ENCODE measurements at places on chromosomes 16 and 17.

DNA sequence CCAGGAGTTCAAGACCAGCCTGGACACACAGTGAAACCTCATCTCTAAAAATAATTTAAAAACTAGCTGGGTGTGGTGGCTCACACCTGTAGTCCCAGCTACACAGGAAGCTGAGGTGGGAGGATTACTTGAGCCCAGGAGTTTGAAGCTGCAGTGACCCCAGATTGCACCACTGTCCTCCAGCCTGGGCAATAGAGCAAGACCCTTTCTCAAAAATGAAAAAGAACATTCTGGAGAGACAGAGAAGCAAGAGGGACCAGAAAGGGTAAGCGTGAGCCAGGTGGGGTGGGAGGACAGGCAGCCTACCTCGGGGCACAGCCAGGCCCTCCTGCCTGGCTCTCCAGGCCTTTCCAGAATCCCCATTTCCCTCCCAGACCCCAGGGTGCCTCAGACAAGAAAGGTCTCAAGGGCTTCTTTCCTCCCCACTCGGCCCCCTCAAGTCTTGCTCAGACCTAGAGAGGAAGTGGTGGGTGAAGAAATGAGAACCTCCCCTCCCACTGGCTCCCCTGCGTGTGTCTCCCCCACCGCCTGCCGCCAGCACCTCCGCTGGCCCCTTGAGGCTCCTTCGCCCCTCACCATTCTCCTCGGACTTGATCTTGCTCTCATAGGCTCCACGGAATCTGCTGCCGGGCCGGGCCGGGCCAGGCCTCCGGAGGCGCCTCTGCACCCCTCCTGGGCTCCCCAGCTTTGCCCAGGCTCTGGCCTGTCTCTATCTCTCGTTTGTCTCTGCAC lies 503 bp downstream of the C16orf54 start:
- DNase-seq: no peak

DNA sequence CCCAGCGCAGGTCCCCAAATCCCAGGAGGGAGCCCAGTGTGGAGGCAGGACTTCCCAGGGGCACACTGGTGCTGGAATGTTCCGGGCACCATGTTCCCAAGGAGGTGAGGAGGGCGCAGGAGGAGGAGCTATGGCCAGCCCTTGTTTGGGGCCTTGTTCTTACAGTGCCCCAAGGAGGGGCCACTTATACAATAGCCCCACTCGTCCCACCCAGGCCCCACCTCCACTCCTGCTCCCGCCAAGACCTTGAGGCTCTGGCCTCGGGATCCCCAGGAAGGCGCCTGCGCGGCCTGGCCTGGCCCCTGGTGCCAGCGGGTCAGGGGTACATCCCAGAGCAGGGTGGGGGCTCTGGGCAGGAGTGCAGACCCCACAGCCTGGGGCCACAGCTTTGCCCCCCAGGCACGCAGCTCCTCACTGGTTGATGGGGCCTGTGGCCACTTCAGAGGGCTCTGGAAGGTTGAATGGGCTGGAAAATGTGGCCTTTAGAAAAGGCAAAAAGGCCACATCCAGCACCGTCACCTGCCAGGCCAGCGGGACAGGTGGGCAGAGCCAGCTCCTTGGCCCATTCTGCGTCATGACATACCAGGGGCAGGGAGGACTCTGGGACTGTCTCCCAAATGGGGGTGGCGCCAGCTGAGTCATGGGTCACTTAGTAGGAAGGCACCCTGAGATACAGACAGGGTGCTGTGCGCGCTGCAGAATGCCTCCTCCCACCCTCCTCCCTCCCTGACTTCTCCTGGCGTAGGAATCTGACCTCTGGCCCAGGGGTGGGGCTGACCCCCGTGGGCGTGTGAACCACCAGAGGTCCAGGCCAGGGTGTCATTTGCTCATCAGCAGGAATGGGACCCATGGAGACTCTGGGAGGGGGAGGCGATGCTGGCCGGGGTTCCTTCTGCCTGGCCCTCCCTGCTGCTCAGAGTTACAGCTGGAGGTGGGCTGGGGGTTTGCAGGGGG lies 32.3 kb upstream of the PVALEF start:
- DNase-seq: no peak

DNA sequence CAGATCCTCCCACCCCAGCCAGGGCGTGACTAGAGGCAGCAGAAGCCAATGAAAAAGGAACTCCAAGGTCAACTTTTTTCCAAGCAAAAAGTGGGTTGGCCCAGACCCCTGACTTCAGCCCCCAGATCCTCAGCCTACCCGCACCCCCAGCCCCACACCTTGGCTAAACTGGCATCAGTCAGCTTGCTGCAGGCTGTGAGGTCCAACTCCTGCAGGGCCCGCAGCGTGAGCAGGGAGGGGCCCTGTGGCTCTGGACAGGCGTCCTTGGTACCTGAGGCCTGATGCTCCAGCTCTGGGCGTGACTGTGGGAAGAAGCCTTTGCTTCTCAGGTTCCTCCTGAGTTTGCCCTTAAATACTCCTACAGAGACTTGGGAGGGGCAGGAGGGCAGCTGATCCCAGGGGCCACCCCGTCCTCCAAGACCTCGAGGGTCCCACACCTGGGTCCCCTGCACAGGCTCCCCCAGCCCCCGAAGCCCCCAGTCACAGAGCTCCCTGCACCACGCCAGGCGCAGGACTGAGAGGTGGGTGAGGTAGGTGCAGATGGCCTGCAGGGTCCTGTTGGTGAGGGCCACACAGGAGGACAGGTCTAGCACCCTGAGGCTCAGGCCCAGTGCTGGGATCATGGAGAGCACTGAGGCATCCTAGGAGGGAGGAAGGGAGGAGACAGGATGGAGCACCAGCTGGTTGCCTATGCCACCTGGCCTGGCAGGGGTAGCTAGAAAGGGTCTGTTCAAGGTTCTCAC lies 9.4 kb downstream of the ELMO3 start:
- DNase-seq: no peak

DNA sequence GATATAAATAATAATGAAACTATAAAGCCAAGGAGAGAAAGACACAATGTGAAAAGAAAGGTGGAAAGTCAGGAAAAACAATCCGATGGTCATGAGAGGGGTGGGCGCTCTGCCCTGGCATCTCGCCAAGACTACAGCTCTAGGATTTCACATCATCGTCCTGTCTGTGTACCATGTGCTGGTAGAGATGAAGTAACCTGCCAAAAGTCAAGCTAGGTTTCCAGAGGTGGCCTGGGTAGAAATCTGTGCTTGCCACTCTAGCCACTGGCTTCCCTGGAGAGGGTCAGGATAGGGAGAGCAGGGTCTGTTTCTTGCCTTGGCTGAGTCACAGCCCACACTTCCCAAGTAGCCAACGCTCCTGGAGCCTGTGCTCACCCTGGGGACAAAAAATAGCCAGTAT lies 31.0 kb upstream of the TRAP1 start:
- DNase-seq: no peak

GRCh38 chr16:59044616-59045015 lies 310.5 kb upstream of the GOT2 start:
- no peak for DNase-seq

DNA sequence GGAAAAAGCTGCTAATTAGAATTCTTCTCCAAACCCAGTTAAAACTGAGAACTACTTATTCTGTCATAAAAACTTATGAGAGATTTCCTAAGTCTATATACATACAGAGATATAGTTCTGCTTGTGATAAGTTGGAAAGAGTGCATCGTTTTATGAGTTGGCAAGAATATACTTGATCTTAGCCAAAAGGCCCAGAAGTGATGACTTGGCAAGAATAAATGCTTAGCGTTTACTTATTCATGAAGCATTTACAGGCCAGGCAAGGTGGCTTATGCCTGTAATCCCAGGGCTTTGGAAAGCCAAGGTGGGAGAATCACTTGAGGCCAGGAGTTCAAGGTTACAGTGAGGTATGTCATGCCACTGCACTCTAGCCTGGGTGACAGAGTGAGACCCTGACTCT lies 81.7 kb downstream of the CYB561 start:
- DNase-seq: no peak

DNA sequence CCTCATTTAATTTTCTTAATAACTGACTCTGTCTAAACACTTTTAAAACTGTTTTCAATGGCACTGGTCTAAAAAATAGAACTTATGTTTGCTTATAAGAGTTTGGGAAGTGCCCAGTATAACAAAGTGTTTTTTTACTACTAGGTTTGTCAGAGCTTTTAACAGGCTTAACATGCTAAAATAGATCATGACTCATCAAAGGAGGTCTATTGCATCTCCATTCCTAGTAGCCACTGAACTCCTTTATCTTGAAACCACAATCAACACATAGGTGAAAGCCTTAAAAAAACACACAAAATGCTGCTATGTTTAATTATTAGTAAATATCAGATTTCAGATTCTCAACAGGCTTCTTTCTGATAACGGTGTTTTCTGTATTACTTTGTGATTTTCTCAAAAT lies 196.4 kb upstream of the KIF2B start:
- no peak for DNase-seq

DNA sequence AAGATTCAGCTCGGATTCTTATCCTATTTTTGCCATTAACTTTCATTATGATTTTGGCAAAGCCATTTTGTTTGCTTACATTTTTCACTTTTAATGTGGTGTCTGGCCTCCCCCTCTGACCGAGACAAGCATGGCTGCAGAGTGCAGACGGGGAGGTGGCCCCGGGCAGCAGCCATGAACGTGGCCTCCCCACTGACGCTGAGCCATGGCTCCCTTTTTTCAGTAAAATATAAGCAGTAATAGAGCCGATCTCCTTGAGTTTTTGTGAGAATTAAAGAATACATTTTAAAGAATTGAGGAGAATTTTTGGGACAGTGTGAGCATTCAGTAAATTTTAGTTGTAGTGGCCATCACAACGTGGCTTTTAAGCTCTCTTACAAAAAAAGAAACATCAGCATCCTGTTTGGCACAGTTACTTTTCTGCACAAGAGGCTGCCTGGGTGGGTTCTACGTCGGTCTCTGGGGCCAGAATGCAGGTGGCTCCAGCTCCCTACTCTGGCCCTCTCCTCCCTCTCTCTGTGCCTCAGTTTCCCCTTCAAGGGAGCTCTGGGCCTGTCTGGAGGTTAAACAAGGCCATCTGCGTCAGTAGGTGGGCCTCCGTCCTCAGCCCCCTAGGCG lies 68.8 kb upstream of the ZNF750 start:
- no peak for DNase-seq

DNA sequence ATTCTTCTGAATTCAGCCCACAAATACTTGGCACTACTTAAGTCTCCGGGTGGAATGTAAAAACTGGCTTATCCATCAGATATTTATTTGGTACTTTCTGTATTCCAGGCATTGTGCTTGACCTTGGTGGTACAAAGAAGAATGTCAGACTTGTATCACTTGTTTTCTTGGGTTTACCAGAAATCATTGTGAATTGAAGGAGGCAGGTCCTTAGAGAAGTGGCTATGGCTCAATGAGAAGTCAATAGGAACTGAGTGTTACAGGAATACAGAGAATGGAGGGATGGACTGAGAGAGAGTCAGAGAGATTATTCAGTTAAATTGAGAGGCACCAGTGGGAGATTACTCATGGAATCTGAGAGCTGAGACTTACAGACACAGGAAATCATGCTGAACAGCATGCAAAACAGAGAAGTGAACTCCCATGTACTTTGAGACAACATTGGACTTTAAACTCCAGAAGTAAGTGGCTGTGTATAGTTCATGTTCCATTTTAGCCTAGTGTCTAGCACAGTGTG lies 704.1 kb downstream of the CDH11 start:
- no peak for DNase-seq

DNA sequence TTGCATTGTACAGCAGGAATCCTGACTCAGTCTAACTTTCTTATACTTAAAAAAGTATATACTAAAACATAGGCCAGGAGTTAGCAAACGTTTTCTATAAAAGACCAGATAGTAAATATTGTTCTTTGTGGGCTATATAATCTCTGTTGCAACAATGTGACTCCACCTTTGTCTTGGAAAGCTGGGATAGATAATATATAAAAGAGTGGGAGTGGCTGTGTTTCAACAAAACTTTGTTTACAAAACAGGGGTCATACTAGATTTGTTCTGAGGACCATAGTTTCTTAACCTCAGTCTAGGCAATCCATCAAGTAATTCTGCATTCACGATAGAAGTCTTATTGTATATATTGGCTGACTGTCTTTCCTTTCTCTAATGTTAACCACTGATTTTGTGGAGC lies 9.0 kb upstream of the TBC1D3B start:
- no peak for DNase-seq

All from mesothelial cell of epicardium (in vitro differentiated cells).